Forelimb muscle (tissue), 1 donor: ENCODE measurements at places on chromosomes 2 and 18. TPM values are rescaled to one million over a fixed set of nuclear protein-coding genes. Genes with fewer than 3 reads are reported as not detected.

Gene CACNB4
- 3.9 TPM for polyA plus RNA-seq

Gene GREB1
- 10.2 TPM for polyA plus RNA-seq

Gene SERPINB11
- polyA plus RNA-seq = not detected

Gene KRCC1
- 36.2 TPM for polyA plus RNA-seq

Gene COPS9
- 83.8 TPM for polyA plus RNA-seq

Gene DES
- polyA plus RNA-seq = 5,672 TPM

Gene TMEM182
- 176 TPM for polyA plus RNA-seq
